ENCODE measurements at places on chromosomes 5 and 9.
A peak's percentile ranks its signal among the peaks of the same experiment; 100 is the strongest.

GRCh38 chr9:16985559-16986348 lies 115.3 kb upstream of the BNC2 start:
- peak; percentile 79 for DNase-seq
- H3K27me3 ChIP-seq = no peaks in the 10 kb centered on the region
- H3K4me1 ChIP-seq = peaks cover 3% of the 10 kb centered on the region
- peak overlapping the region; percentile 34 for H3K4me3 ChIP-seq
- no peaks in the 10 kb centered on the region for H3K36me3 ChIP-seq
- peak overlapping the region; percentile 80 for H3K27ac ChIP-seq

- no peak overlapping the region for H3K4me3 ChIP-seq
- no peaks in the 10 kb centered on the region for H3K4me1 ChIP-seq
- DNase-seq = no peak
- no peak overlapping the region for H3K27ac ChIP-seq
Observed at GRCh38 chr5:52119768-52120167, 667.9 kb upstream of the ITGA1 start.

DNA sequence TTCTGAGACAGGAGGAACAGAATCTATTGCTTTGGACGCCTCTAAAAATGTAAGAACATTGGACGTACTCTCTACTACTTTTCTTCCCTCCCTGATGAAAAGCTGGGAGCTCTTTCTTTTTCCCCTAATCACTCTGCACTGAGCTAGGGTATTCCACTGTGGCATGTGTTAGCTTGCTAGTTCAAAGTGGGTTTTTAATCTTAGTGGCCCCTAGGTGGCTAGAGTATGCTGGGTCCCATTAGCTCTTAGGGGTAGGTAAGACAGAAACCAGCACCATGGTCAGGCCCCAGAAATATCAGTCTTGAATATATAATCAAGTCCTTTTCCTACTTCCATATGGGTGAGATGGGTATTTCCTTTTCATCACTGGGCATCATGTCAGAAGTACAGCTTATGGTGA lies 945.2 kb upstream of the PTPRD start:
- no peak for DNase-seq
- no peaks in the 10 kb centered on the region for H3K4me1 ChIP-seq
- H3K36me3 ChIP-seq = no peaks in the 10 kb centered on the region
- no peak overlapping the region for H3K4me3 ChIP-seq

- no peak overlapping the region for H3K27ac ChIP-seq
- no peaks in the 10 kb centered on the region for H3K4me1 ChIP-seq
- no peaks in the 10 kb centered on the region for H3K36me3 ChIP-seq
- DNase-seq = no peak
Observed at GRCh38 chr9:12212860-12213259, 480.3 kb upstream of the TYRP1 start.

DNA sequence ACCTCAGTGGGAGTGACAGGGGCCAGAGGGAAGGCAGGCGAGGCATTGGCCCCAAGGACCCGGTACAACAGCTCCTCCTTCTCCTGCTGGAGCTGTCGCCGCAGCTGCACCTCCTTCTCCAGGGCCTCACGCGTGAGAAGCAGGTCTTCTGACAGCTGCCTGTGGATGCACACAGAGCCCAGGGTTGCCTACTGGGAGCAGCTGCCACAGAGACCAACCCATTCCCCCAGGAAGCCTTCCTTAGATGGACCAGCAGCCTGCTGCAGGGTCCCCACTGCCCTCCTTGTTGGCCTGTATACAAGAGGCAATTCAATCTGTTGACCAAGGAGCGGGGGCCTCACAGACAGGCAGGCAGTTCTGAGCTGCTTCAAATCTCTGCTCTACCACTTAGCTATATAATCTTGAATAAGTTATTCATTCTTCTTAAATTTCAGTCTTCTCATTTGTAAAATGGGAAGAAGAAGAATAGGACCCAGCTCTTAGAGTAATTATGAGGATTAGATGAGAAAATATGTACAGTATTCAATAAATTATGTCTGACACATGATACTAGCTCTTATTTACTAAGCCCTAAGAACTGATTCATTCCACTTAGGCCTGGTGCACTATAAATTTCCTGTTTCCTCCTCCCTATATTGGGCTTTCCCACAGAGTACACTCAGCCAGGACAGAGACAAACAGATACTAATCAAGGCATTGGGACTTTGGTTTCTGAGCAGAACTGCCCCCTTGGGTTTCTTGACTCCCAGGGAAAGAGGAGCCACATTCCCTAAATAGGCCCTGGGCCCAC lies 26.1 kb upstream of the ANXA6 start:
- H3K4me3 ChIP-seq = no peak overlapping the region
- no peak overlapping the region for H3K27ac ChIP-seq

DNA sequence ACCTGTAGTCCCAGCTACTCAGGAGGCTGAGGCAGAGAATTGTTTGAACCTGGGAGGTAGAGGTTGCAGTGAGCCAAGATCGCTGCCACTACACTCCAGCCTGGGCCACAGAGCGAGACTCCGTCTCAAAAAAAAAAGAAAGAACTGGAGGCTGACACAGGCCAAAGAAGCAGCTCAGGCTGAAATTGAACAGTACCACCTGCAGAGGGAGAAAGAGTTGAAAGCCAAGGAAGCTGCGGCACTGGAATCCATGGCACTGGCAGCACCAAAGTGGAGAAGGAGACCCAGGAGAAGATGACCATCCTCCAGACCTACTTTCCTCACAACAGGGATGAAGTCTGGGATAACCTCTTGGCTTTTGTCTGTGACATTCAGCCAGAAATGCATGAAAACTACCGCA lies 11.3 kb upstream of the TMEM141 start:
- no peaks in the 10 kb centered on the region for H3K36me3 ChIP-seq
- no peaks in the 10 kb centered on the region for H3K27me3 ChIP-seq
- no peaks in the 10 kb centered on the region for H3K4me1 ChIP-seq
- no peak overlapping the region for H3K27ac ChIP-seq
- DNase-seq = no peak

- H3K36me3 ChIP-seq = no peaks in the 10 kb centered on the region
- H3K27ac ChIP-seq = no peak overlapping the region
- no peaks in the 10 kb centered on the region for H3K4me1 ChIP-seq
- H3K27me3 ChIP-seq = no peaks in the 10 kb centered on the region
- no peak overlapping the region for H3K4me3 ChIP-seq
Observed at GRCh38 chr5:16283791-16284190, 104.2 kb upstream of the MARCHF11 start.

DNA sequence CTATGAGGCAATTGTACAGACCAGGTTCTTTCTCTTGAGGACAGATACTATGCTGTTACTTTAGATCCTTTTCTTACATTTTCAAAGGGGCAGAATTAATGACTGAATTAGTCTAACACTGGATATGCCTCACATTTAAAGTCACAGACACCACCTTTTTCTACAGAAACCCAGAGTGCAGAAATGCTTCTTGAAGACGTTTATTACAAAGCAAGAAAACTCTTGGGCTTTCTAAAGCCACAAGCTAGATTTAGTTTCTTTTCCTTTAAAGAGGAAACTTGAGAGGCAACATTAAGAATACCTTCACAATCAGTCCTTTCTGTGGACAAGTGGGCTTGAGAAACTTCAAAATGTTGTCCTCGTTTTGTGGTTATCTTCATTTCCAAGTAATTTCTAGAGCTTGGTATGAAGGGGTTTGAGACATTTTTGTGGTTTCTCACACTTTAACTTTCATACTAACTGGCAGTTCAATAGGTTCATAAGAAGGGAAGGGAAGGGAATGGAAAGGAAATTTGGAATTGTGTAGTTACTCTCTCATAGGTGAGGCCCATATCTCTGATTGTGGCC lies 527.4 kb downstream of the RASEF start:
- no peak overlapping the region for H3K27ac ChIP-seq
- no peaks in the 10 kb centered on the region for H3K27me3 ChIP-seq
- no peaks in the 10 kb centered on the region for H3K4me1 ChIP-seq

GRCh38 chr9:124621371-124622328 lies 114.5 kb upstream of the NR5A1 start:
- DNase-seq = no peak
- no peak overlapping the region for H3K4me3 ChIP-seq
- H3K36me3 ChIP-seq = no peaks in the 10 kb centered on the region
- no peaks in the 10 kb centered on the region for H3K4me1 ChIP-seq
- no peaks in the 10 kb centered on the region for H3K27me3 ChIP-seq
- H3K27ac ChIP-seq = no peak overlapping the region

DNA sequence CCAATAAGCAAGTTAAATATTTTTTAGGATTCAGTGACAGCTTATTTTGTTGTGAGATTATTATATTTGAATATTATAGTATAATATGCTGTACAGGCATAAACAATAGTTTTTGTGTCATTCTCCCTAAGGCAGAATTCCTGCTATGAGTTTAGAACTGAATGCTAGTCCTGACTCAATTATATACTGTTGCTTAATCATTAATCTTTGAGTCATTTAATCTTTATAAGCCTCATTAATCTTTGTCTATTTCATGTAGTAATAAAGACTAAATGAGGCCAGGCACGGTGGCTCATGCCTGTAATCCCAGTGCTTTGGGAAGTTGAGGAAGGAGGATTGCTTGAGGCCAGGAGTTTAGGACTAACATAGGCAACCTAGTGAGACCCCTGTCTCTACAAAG lies 3.6 kb upstream of the DCP2 start:
- DNase-seq = no peak
- no peak overlapping the region for H3K4me3 ChIP-seq
- no peak overlapping the region for H3K27ac ChIP-seq

DNA sequence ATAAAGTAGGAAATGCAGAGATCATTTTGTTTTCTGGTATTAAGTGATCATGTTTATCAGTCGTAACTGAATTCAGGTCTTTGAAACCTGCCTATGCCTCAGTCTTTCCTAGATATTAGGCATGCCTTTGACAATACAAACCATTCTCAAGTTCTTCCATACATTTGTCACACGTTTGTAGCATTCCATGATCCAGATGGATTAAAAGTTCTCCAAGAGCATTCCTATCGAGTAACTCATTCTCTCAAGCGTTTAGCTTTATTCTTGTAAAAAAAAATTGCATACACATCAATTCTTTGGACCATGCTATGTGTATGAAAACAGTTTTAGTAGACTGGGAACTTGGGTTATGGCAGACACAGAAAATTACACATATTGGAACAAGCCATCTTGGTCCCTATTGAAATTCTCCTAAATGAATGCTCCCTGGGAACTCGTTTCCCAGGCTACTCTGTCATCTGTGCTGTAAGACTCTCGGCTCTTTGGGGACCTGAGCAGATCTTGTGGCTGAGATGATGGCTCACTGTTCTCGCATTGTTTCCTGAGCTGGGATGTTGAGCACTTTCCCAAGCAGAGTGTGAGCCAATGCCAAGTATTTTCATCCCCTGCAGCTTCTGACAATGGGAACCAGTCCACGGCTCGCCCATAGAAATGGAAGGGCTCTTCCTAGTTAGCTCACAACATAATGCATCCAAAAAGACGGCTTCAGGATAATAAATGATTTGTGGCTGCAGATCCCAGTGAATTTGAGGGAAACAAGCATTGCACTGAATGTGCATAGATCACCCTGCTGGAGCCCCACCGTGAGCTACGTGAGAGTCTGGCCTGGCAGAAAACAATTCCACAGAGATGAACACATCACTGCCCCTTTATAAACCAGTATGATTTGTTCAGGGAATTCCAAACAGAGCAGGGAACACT lies 230.2 kb downstream of the IRX1 start:
- DNase-seq = no peak
- H3K4me3 ChIP-seq = no peak overlapping the region

GRCh38 chr9:38412751-38413150 lies 11.5 kb downstream of the IGFBPL1 start:
- H3K27ac ChIP-seq = no peak overlapping the region
- no peak overlapping the region for H3K4me3 ChIP-seq
- no peaks in the 10 kb centered on the region for H3K27me3 ChIP-seq
- peaks cover 3% of the 10 kb centered on the region for H3K36me3 ChIP-seq
- no peak for DNase-seq

DNA sequence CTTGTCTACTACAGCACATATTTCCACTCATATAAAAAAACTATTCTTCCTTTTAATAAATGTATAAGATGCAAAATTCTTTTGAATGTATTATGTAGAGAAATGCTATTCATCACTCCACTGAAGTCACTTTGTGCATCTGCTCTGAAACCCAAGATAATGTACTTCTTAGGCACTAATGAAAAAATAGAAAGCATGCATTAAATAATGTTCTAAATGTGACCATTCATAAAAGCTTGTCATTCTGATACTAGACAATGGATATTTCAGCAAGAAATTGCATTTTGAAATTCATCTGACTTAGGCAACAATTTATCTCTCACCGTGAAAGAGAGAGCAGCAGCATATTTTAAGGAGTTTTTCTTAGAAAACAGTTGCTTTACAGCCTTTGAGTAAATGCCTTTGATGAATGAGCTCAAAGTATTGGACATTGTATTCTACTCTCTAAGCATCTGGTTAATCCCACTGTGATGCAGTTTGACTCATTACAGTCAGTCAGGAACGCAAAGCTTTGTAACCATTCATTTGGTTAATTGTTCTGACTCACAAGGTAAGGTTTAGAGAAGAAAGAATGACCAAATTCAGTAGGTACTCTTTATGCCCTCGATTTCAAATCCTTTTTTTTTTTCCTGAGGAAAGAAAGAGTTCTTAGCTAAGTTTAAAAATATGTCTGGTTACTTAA lies 2233.8 kb upstream of the C9orf72 start:
- H3K4me1 ChIP-seq = no peaks in the 10 kb centered on the region
- no peaks in the 10 kb centered on the region for H3K27me3 ChIP-seq
- DNase-seq = no peak
- H3K27ac ChIP-seq = no peak overlapping the region
- no peak overlapping the region for H3K4me3 ChIP-seq
- H3K36me3 ChIP-seq = no peaks in the 10 kb centered on the region

DNA sequence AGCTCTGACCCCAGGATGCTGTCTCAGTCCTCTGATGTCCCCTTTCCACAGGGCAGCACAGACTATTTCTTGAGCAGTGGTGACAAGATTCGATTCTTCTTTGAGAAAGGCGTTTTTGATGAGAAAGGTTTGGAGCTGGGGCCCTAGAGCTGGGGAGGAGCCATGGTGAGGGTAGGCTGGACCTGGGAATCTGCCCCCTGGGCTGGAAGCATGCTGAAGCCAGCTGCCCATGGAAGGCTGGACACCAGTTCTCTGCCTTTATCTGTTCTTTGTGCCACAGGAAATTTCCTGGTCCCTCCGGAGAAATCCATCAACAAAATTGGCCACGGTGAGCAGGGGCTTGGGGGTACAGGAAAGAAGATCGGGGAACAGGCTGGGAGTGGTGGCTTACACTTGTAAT lies 12.9 kb downstream of the PHYHD1 start:
- H3K36me3 ChIP-seq = peaks cover 7% of the 10 kb centered on the region
- H3K27ac ChIP-seq = no peak overlapping the region
- H3K4me1 ChIP-seq = no peaks in the 10 kb centered on the region
- no peak overlapping the region for H3K4me3 ChIP-seq

DNA sequence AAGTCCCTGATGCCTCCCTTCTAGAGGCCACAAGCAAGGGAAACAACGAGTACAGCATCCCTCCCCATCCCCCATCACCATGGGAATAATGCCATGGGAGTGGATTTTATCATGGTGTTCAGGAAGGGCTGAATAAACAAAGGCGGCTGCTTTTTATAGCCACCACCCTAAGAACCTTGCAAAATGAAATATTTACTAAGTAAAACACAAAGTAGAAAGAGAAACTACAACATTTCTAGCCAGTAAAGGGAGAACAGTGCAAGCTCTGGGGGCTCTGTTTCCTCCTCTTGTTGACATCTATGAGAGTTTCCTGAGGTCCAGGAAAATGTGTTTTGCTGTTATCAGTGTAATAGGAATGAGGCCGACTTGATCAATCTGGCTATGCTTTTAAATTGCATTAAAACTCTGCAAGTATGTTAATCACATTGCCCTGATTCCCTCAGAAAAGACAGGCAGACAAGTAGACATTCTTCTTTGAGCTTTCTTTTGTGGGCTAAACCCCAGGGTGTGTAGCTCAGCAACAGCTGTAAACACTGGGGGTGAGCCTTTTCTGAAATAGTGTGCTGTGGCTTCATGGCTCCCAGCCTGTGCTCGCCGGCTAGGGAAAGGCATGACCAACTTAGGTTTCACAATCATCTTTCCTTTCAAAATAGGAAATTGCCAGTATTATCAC lies 31.1 kb downstream of the SV2C start:
- no peak for DNase-seq
- no peak overlapping the region for H3K4me3 ChIP-seq
- H3K27me3 ChIP-seq = no peaks in the 10 kb centered on the region

All from thoracic aorta (tissue), 2 donors.